ENCODE measurements at places on chromosomes 2 and 18.

GRCh38 chr2:180728928-180729559 is 251.4 kb upstream of the UBE2E3 start:
- DNase-seq, result no peak

DNA sequence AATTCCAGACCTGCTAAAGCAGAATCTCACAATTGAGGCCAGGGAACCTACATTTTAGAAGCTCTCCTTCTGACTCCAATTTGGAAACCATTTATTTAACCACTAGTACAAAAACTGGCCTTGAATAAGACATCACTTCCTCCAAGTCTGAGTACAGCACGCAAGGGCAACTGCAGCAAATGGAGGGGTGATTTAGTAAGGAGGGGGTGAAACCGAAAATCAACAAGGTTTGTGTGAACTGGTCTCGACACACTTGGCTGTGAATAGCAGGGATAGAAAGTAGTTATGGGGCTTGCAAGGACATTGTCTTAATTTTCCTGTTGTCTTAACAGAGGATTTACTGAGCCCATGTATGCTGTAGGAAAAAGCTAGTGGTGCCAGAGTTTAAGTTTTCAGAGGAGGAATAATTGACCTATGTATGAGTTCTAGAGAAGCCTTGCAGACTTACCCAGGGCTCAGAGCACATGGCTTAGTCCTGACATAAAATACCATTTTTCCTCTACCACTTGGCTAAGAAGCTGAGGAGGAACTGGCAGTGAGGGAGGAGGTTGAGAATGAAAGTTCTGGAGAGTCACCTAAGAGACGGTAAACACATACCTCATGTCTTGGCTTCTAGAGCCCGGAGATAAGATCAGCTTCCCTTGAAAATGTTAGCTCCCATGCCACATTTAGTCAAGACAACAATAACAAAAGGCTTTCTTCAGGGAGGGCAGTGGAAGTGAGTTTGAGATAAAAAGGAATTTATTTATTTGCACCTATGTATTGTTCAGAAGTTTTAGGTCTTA is 114.8 kb downstream of the SMAD2 start:
- DNase-seq, result no peak

DNA sequence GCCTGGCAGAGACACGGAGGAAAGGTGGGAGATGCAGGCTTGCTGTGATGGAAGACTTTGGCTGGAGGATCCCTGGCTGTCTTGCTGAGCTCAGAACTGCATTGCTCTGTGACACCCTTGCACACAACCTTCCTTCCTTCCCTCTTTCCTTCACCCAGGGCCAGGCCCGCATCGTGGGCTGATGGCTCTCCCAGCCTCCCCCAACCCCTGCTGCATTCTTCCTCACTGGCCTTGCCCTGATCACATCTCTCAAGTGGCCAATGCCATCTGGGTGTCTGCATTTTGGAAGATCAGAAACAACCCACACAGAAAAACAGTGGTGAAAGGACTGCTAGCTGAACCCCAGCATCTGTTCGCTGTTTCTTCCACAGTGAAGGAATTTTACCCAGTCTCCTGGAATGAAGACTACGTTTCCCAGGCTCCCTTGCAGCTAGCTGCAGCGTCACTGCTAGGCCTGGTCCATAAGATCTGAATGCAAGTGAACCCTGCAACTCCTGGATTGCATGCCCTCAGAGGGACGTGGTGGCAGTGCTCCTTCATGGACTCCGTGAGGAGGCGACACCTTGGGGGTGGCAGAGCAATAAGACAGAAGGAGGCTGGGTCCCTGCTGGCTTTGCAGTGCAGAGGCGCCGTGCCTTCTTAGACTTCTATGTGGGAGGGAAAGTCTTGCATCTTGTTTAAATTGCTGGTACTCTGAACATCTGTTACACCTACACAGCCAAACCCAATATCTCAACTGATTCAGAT is 78.9 kb upstream of the YWHAQ start:
- no peak for DNase-seq

- peak; percentile 72 for DNase-seq
Observed at GRCh38 chr18:63511285-63511684, 30.9 kb upstream of the SERPINB12 start.

DNA sequence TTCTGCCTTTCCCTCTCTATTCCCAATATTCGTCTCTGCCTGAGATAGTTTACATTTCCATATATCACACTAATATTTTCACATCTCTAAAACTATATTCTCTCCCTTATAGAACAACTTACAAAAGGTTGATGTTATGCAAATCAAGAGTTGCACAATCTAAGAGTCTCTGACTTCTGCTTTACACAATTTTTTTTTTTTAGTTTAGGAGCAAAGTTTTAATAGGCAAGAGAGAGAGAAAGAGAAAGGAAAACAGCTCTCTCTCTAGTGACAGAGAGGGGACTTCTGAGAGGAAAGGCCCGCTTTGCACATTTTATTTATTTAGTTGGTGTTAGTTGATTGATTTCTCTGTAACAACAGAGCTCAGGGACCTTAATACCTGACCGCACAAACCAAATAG is 380.2 kb downstream of the TXNL1 start:
- no peak for DNase-seq

DNA sequence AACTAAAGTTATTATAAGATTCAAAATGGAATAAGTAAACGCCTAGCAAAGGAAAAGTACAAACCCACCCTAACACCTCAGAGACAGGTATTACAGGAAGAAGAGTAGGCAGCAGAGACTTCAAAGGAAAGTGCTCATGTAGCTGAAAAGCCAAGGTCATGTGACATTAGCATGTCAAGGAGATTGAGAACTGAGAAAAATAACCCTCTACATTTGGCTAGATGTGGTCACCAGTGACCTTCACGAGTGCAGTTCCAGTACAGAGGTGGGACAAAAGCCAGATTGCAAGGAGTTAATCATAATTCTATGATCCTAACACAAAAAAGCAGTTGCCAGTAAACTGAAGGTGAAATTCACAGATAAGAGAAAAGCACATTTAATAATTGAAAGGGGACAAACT is 252.7 kb downstream of the ZEB2 start:
- no peak for DNase-seq

DNA sequence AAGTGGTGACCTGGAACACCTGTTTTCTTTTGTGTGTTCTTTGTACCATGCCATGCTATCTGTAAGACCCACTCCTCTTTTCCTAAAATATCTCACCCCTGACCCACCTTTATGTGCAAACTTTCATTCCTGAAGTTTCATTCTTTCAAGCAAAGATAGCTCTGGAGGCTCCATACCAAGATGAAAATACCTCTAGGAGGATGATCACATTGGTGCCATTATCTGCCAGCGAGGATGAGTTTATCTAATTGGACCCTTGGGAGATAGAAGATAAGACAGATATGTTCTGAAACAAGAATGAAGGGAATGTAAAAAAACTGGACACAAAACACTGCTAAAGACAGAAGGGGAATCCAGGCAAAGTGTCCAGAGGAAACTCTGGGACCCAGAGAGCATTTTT is 24.1 kb downstream of the BOD1L2 start:
- DNase-seq, result no peak

DNA sequence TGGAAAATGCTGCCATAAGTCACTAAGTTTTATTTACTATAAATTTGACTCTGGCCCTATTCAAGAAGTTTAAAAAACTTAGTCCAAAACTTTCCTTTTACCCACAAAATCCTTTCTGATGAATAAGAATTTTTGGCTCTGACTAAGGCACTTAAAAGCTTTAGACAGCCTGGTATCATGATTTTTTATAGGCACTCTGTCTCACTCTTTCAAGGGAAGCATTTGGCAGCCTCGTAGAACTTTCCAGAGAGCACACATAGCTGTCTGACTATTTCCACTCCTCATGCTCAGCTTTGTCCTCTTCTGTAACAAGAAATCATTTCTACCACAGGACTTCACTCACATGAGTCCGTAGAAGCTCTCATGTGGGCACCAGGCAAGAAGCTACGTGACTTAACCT is 32.3 kb upstream of the XDH start:
- no peak for DNase-seq

DNA sequence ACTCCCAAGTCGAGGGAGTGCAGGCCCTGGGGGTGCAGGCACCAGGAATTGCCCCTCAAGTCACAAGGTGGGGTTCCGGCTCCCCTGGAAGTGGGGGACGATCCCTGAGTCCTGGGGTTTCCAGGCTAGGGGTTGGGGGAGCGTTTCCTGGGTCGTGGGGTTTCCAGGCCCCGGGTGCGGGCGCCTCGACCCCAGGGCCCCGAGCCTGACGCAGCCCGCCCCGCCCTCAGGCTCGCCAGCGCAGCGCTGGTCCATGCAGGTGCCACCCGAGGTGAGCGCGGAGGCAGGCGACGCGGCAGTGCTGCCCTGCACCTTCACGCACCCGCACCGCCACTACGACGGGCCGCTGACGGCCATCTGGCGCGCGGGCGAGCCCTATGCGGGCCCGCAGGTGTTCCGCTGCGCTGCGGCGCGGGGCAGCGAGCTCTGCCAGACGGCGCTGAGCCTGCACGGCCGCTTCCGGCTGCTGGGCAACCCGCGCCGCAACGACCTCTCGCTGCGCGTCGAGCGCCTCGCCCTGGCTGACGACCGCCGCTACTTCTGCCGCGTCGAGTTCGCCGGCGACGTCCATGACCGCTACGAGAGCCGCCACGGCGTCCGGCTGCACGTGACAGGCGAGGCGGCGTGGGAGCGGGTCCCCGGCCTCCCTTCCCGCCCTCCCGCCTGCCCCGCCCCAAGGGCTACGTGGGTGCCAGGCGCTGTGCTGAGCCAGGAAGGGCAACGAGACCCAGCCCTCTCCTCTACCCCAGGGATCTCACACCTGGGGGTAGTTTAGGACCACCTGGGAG is 12.0 kb downstream of the SIGLEC15 start:
- DNase-seq, result no peak

- DNase-seq, result no peak
Observed at GRCh38 chr2:23782126-23782525, 144.8 kb downstream of the ATAD2B start.

GRCh38 chr2:55009277-55010060 is 40.8 kb downstream of the RTN4 start:
- DNase-seq, result no peak

DNA sequence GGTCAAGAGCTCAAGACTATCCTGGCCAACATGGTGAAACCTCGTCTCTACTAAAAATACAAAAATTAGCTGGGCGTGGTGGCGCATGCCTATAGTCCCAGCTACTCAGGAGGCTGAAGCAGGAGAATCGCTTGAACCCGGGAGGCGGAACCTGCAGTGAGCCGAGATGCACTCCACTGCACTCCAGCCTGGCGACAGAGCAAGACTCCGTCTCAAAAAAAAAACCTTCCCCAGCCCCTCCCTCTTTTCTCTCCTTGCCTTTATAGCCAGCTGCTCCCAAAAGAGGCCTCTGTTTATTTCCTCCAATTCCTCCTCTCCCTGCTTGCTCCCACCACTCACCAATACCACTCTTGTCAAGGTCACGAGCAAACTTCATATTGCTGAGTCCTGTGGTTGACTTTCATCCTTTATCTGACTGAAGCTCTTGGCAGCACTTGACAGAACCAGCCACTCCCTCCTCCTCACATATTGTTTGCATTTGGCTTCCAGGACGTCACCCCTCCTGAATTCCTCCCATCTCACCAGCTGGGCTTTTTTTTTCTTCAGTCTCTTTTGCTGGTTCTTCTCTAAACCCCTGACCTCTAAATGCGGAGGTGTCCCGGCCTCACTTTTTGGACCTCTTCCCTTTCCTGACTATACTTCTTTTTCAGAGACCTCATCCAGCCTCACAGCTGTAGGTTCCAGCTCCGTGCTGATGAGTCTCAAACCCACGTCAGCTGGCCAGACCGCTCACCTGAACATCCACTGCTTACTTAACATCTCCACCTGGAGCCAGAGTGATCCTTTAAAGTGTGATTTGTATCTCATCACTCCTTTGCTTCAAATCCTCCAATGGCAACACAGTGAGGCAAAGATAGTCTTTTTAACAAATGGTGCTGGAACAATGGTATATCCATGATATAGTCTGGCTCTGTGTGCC is 84.6 kb upstream of the CAB39 start:
- no peak for DNase-seq

GRCh38 chr2:168056242-168056787 is 191.1 kb downstream of the STK39 start:
- no peak for DNase-seq

DNA sequence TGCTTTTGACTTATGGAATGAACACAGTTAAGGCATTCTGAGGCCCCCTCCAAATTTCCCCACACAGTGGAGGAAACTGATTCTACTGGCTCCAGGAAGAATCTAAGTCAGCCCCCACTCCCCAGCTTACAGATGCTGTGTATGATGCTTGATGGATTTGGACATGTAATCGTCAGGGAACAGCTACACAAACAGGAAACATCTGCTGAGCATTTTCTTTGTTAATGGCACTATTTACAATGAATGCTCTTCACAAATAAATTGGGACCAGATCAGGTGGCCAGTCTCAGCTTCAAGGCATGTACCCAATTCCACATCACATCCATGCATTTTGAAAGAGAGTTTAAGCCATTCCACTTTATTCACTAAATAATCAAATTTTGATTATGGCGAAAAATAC is 562.3 kb downstream of the SOX11 start:
- DNase-seq, result no peak

GRCh38 chr2:117902933-117903332 is 88.4 kb downstream of the DDX18 start:
- DNase-seq, result no peak

GRCh38 chr2:157837851-157838441 is 38.2 kb downstream of the ACVR1 start:
- no peak for DNase-seq

GRCh38 chr2:152433289-152433688 is 98.3 kb downstream of the FMNL2 start:
- no peak for DNase-seq

GRCh38 chr2:18381386-18381785 is 179.1 kb downstream of the RDH14 start:
- DNase-seq, result no peak

GRCh38 chr2:96608469-96609455 is 29.4 kb downstream of the KANSL3 start:
- DNase-seq, result no peak

GRCh38 chr2:149657401-149658040 is 69.9 kb upstream of the MMADHC start:
- DNase-seq, result no peak

- no peak for DNase-seq
Observed at GRCh38 chr18:45202061-45202460, 413.2 kb upstream of the SLC14A2 start.

- no peak for DNase-seq
Observed at GRCh38 chr2:23235292-23235691, 149.7 kb upstream of the KLHL29 start.

GRCh38 chr2:231891514-231891905 is 34.7 kb downstream of the NPPC start:
- no peak for DNase-seq

DNA sequence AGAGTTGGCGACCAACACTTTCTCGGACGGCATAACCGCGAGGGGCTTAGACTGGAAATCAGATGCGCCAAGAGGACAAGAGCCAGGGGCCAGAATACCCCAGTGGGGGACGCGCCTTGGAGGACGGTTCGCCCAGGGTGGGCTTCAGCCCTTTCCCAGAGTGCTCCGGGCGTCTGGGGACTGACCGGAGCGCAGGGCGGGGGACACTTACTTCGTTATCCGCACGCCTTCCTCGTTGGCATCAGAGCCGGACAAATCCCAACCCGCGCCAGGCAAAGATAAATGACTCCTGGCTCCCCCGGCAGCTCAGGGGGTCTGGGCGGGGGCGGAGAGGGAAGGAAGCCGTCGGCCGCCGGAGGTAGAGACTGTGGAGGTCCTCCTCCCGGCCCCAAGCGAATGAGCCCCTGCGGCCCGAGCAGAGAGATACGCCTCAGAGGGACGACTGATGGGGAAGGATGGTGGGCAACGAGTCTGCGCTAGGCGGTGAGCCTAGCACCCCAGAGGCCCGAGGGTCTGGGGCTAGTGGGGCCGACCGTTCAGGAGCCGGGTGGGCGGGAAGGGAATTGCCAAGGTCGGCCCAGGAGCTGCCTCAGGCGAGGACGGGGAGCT is 4.7 kb upstream of the SATB2 start:
- DNase-seq, result no peak

All from iPS DF 6.9 (cell line).